ENCODE measurements at places on chromosomes 3 and 15.
A peak's percentile ranks its signal among the peaks of the same experiment; 100 is the strongest.

- no peak for DNase-seq
Measured at GRCh38 chr15:44125879-44126278, 69.2 kb downstream of the FRMD5 start.

GRCh38 chr15:77706482-77707244 is 74.0 kb upstream of the LINGO1 start:
- no peak for DNase-seq

DNA sequence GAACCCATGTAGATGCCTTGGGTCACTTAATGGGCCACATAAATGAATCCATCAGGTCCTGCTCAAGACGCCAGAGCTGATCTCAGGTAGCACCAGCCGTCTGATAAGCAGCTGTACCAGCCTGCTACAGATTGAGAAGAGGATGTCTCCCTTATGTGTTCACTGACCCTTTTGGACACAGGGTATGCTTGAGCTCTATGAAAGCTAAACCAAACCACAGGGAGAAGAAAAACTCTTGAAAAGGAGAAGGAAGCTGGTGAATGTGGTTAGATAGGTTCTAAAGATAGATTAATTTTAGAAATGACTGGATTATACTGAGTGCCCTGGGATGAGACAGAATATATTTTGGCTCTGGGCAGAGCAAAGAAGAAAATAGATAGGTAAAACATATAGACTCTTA is 187.5 kb downstream of the SPATA16 start:
- DNase-seq: no peak

GRCh38 chr3:44418549-44418948 is 58.9 kb downstream of the ZNF445 start:
- peak; percentile 22 for DNase-seq

- no peak for DNase-seq
Measured at GRCh38 chr15:99978426-99978825, 245.2 kb upstream of the LYSMD4 start.

DNA sequence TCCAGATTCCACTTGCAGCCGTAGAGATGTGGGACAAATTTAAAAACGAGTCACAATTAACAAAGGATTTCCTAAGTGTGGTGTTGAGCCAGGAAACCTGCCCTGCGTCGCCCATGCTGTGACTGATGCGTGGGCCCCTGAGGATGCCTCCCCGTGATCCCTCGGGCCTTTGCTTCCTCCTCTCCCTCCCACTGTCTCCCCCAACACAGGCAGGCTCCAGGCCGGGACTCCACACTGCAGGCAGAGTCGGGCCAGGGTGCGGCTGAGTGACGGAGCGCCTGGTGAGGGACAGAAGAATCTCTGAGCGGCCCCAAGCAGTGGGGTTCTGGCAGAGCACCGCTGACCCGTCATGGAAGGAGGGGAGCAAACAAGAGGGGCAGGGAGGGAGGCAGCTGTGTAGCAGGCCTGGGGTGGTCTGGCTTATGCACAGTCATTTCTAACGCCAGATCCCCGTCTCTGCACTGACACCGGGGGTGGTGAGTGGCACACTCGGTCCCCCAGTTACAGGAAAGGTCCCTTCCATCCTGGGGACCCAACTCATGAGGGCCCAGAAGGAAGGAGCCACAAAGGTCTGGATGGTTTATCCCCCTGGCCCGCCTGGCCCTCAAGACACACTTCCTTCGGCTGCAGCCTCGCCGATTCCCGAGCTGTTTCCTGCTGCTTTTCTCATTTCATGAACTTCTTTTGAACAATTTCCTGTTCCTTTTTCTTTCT is 91.0 kb downstream of the XXYLT1 start:
- no peak for DNase-seq

GRCh38 chr3:169328471-169328870 is 335.0 kb downstream of the MECOM start:
- no peak for DNase-seq

GRCh38 chr3:147915057-147915456 is 505.9 kb downstream of the ZIC1 start:
- DNase-seq: no peak

- DNase-seq: no peak
Measured at GRCh38 chr15:91407269-91407889, 307.3 kb downstream of the SV2B start.

GRCh38 chr3:1015826-1016225 is 77.0 kb upstream of the CNTN6 start:
- no peak for DNase-seq

DNA sequence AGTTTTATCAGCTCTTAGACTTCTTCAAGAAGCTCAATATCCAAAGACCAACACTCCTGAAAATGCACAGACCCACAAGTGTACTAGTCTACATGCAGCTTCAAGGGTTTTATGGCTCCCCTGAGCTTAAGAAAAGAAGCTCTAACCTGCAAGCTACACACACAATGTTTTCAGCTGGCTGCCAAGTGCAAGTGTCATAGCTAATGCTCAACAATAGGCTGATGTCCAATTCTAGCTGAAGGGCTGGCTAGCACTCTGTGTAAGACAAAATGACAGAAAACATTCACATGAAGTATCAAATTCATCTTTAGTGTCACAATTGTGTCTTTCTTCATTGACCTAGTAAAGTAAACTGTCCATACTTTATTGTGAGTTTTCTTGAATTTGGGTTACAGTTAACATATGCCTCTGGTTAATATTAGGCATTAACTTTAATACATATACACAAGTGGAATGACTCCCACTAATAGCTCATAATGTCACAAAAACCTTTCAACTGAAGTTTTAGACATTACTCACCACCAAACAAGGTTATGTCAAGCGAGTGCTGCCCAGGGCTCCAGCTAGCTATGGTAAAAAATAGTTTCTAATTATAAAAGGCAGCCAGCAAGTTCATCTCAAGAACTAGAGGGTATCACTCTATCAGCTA is 15.1 kb downstream of the ABI3BP start:
- no peak for DNase-seq

Data from SJSA1 (cell line).